ENCODE measurements at places on chromosomes 12 and 14.

DNA sequence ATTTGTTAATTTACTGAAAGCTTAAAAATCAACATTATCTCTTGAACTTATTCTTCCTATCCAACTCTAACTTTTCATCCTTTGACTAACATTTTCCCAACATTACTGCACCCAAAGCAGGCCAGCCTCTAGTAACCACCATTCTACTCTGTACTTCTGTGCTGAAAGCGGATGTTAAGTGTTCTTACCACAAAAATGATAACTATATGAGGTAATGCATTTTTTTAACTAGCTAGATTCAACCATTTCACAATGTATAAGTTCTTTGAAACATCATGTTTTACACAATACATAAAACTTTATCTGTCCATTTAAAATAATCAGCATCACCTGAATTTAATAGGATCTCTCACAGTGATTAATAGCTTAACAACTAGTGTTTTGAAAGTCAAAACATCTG lies 468.5 kb upstream of the MGAT4C start:
- DNase-seq: no peak

- DNase-seq: peak; percentile 48
Observed at GRCh38 chr14:52690983-52691760, 4.2 kb downstream of the ERO1A start.

GRCh38 chr12:76871742-76872141 lies 7.1 kb downstream of the CSRP2 start:
- no peak for DNase-seq

DNA sequence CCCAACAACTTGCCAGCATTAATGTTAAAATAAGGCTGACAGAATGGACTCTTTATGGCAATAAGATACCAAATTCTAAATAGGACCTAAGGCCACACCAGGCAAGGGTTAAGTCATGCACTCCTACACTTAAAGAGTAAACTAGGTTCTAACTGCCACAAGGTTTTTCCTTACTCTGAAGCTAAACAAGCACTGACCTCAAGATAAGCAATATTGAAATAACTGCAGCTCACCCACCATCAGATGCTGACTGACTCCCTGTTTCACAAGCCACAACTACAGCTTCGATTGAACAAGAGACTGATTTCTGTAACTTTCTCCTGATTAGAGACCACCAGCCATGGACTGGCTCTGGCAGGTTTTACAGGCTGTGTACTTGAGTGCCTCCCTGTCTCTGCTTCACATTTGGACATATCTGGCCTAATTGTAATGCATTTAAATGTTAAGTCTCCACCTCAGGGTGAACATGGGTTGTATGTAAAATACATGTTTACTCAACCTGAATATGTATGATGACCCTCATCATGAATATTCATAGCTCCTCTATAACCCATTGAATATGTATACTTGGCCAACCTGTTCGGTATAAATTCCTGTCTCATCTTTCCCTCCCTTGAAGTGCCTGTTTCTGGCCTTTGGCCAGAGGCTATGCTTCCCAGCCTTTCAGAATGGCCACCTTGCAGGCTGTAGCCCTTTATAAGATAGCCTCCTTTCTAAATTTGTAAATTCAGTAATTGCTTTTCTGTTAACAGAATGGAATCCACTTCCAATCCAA lies 70.5 kb upstream of the DAAM1 start:
- no peak for DNase-seq

DNA sequence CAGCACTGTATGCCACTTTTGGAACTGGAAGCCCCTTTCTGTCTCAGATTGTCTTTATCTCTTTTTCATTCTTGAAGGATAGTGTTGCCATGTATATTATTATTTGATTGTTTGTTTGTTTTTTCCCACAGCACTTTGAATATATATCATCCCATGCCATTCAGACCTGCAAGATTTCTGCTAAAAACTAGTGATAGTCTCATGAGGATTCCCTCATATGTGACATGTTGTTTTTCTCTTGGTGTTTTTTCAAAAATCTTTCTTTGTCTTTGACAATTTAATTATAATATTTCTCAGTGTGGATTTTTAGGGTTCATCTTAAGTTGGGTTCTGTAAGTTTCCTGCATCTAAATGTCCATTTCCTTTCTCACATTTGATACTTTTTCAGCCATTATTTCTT lies 36.8 kb upstream of the SCAF11 start:
- no peak for DNase-seq

GRCh38 chr14:69615121-69615495 lies 3.7 kb downstream of the SUSD6 start:
- no peak for DNase-seq

DNA sequence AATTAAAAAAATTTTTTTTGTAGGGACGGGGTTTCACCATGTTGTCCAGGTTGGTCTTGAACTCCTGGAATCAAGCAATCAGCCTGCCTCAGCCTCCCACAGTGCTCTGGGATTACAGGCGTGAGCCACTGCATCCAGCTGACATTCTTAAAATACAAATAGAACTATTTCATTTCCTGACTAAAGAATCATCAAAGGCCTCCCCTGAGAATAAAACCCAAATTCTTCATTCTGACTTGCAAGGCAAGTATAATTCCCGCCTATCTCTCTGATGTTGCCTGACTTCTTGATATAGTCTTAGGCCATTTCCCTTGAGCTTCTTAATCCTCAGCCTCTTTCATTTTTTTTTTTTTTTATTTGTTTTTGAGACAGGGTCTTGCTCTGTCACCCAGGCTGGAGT lies 4.4 kb upstream of the BICD1 start:
- no peak for DNase-seq

GRCh38 chr14:67418401-67419191 lies 6.6 kb upstream of the PLEK2 start:
- DNase-seq: no peak

DNA sequence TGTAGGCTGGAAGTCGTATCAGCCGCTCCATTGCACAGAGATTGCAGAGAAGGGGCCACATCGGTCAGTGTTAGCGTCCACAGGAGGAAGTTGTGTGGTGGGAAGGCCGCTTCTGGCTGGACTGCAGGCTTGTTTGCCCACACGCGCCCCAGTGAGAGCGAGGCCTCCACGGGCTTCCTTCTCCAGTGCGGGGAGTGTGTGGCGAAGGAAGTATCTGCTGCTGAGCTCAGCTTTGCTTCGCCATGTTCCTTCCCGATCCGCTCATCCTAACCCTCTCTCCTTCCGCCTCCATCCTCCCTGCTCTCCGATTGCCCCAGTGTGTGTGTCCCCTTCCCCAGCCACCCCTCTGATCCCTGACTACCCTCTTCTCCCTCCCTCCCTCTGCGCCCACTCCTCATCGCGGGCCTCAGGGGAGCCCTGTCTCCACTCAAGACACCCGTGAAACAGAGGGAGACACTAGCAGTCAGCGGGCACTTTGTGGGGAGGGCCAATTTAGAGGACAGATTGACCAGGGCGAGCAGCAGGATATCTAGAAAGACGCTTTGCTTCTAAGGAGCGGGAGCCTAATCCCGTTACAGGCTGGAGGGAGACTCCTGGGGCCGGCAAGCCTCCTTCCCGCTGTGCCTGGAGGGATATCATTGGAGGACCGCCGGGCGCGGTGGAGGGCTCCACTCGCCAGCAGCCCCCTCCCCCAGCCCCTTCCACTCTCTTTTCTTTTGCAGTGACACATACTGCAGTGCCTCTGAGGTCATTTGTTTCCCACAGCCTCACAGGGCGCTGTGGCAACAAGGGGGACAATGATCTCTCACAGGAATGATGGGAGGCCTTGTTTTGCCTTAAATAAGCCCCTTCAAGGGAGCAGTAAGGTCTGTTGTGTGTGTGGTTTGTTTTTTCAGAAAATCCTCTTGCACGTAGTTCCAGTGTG lies 428.8 kb downstream of the ZFP36L1 start:
- DNase-seq: no peak

DNA sequence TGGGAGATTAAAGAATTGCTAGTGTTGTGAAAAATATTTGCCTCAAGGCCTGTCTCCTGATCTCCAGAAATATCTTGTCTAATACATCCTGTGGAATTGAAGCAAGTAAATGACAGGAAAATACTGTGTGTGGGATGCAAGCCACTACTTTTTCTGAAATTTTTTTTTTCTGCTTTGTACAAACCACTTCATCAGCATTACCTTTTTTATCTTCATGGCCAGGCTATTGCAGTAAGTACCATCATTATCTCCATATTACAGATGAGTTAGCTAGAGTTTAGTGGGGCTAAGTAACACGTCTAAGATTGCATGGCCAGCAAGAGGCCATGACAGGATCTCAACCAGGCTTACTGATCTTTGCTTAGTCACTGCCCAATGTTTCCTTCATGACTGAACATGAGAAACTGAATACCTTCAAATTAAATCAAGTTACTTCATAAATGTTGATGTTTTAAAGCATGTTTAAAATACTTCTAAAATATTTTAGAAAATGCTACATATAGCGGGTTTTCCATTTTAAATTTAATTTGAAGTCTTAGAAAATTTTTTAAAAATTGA lies 273.7 kb downstream of the SLC6A15 start:
- no peak for DNase-seq

GRCh38 chr12:14691560-14691959 lies 4.8 kb downstream of the GUCY2C start:
- no peak for DNase-seq

Measured in NCI-H1048 (cell line).